ENCODE measurements at places on chromosomes 7 and 10.

DNA sequence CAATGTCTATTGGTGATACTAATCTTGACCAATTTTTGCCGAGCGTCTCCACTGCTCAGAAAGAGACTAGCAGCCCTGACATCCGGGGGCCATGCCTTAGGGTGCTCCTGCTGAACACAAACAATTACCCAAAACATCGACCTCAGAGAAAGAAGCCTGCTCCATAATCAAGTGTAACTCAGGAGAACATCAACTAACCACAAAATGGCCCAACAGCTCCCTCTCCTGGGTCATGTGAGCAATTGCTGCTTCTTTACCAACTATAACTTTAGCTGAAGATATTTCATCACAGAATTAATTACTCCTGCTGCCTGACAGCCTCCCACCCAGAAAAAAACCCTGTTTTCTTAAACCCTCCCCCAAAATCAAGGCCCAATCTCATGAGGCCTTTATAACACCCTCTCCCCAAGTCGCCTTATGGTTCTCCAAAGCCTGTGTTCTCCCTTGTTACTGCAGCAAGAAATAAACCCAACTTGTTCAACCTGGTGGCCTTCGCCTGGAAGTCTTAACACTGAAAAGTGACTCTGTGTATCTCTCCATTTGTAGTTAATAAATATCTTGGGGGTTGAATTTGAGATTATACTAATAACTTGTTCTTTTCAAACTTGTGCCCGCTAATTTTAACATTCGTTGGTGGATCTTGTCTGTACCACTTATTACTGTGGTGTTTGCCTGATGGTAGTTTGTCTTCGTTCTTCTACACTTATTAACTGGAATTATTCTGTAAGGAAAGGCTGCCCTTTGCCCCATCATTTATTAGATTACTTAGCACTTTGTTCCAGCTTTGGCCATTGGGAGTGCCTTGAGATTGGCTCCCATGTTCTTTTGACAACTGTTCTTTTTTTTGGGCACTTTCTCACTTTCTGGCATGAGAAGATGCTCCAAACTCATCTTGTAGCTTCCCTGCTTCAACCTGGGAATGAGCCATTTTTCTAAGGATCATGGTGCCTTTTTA, 21.2 kb upstream of the RAMP3 start:
- DNase-seq, result no peak

DNA sequence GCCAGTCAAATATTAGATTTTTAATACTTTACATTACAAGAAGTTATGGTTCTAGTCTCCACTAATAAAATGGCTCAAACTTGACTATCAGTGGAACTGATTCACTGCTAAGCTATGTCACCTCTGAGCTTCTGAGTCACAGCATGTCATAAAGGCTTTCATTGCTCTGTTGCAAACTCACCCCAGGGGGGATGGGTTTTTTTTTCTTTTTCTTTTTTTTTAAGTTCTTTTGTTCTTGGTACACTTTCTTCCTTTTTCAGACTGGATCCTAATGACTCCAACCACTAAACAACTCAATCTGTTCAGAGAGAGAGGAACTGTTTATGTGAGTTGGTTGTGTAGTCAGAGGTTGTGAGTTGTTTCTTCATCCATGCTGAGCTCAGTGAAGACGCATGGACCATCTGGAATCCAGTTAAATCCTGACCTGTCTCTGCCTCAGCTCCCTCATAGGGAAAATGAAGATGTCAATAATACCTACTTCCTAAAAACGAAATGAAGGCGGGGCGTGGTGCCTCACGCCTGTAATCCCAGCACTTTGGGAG, 11.0 kb downstream of the MYOF start:
- DNase-seq, result no peak

DNA sequence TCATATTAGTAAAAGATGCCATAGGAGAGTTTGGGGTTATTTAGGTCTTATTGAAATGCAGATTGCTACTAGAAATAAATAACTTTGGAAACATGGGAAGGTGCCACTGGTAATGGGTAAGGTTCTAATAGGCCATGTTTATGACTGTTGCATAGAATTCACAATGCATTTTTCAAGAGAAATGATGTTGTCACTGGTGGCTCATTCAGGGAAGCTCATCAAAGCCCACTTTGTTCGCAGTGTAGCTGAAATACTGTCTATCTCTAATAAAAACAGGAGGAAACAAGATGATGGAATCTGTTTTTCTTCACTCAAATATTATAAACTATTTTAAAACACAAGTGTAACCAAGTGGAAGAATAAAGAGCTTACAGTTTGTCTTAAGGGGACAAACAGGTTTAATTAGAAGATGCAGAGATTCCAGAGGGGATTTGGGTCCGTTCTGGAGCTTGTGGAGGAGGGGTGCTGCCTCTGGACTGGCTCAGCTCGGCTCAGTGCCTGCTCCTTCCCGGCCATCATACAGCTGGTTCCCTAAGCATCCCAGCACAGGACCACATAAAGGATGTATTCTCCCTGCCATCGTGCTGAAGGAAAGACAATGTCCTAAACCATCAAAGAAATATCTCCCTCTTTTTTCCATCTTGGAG, 20.4 kb downstream of the OPALIN start:
- DNase-seq, result no peak

DNA sequence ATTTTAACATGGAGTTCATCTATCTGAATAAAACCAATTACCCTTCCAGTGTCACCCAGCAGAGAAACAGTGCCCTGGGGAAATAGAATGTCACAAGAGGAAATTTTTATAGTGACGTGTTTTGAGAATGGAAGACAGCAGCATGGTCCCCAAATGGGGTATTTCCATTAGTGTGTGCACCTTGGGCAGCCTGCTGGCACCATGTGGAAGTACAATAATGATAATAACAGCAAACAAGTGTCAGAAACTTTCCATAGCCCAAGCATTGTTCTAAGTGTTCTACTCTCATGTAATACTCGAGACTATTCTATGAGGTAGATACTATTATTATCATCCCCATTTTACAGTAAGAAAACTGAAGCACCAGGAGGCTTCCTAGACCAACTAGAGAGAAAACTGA, 2.2 kb upstream of the PDE1C start:
- DNase-seq, result no peak

GRCh38 chr10:2714597-2714996, 352.8 kb upstream of the PFKP start:
- DNase-seq, result no peak

GRCh38 chr7:140222814-140223213, 46.0 kb upstream of the KDM7A start:
- DNase-seq, result no peak

GRCh38 chr7:37344886-37345579, 103.6 kb downstream of the ELMO1 start:
- DNase-seq, result no peak

DNA sequence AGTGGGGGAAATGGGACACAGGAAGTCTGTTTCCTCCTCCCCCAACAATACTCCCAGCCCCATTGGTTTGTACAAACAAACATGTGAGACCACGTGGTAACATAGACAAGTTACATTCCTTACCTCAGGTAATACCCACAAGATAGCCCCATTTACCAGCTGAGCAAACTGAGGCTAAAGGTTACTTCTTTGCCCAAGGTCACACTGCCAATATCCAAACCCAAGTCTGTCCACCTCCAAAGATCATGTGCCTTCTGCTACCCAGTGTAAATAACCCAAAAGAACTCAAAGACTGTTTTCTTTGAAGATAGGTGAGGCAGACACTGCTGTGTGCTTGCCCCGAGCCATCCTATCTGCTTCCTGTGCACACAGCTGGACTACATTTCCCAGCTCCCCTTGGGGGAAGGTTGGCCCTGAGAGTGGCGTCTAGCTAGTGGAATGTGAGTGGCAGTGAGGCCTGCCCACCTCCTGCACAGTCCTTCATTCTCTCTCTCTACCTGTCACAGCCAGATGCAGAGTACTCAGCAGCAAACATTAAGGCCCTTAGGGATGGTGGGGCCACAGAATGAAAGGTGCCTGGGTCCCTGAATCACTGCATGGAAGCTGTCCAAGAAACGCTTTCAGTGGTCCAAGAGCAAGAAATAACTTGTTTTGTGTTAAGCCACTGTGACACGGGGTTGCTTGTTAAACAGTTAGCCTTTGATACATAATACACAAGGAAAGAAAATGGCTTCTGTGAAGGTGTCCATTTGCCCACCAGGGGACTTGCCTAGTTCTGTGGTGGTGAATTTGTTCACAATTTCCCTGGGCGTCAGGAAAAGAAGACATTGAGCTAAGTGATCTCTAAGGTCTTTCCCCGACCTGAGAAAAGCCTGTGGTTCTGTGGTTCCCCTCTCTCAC, 257.7 kb upstream of the NFE2L3 start:
- DNase-seq, result no peak
